Activated T-cell treated with anti-CD3 and anti-CD28 coated beads, Interleukin-2, amount 50 U/mL, for 72 hours (primary cell): ENCODE measurements at places on chromosomes 1 and 21. TPM values are rescaled to one million over a fixed set of nuclear protein-coding genes. Genes with fewer than 3 reads are reported as not detected.

The TCEA3 gene
- 6.1 TPM for total RNA-seq

The GREM2 gene
- total RNA-seq, result not detected

The UBE2J2 gene
- total RNA-seq, result 63.5 TPM

The KLHDC9 gene
- 7.1 TPM for total RNA-seq

The KRTAP19-1 gene
- not detected for total RNA-seq

The NKAIN1 gene
- not detected for total RNA-seq

GRCh38 chr1:185110145-185110544, 46.6 kb downstream of the TRMT1L start:
- no peak overlapping the region for H3K4me3 ChIP-seq
- no peak for DNase-seq
- H3K36me3 ChIP-seq, result peaks cover 9% of the 10 kb centered on the region
- no peaks in the 10 kb centered on the region for H3K27me3 ChIP-seq
- H3K27ac ChIP-seq, result no peak overlapping the region

DNA sequence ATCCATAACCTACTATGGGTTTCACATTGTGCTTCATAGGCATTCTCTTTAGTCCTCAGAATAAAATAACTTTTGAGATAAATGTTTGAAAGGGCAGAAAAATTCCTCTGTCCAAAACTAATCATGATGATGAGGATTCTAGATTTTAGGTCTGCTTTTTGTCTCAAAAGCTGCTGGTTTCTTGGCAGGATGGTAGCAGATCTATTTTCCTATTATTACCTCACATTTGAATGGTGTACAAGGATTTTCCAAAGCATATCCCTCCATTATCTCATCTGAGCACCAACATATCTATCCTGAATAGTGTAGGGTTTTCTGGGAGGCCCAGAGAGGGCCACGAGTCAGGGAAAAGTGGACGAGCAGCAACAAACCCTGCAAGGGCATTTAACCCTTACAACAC, 201.9 kb downstream of the PLPP3 start:
- no peak overlapping the region for H3K4me3 ChIP-seq
- H3K27me3 ChIP-seq, result no peaks in the 10 kb centered on the region
- DNase-seq, result no peak

- no peak for DNase-seq
- peaks cover 34% of the 10 kb centered on the region for H3K27me3 ChIP-seq
- H3K4me1 ChIP-seq, result no peaks in the 10 kb centered on the region
- no peaks in the 10 kb centered on the region for H3K36me3 ChIP-seq
- no peak overlapping the region for H3K4me3 ChIP-seq
- no peak overlapping the region for H3K27ac ChIP-seq
Measured at GRCh38 chr1:16882986-16883385, 12.8 kb upstream of the RNU1-2 start.

DNA sequence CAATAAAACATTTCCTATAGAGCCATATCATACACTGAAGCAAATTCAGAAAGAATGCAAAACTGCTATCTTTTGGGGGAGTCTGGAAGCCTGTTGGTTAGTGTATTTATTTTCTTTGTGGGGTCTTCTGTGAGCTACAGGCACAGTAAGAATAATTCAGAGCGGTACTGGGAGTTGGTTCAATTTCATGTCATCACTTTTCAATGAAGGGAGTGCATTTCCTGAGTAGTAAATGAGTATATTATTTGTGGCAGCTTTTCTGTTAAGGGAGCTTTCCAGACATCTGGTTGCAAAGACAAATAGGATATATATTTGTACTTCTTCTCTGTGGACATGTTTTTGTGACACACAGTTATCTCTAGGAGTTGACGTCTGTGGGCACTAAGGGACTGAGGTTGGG, 130.6 kb downstream of the HUNK start:
- no peaks in the 10 kb centered on the region for H3K36me3 ChIP-seq
- H3K4me3 ChIP-seq, result no peak overlapping the region
- no peaks in the 10 kb centered on the region for H3K27me3 ChIP-seq
- H3K4me1 ChIP-seq, result no peaks in the 10 kb centered on the region
- H3K27ac ChIP-seq, result no peak overlapping the region
- DNase-seq, result no peak

- peaks cover 39% of the 10 kb centered on the region for H3K4me1 ChIP-seq
- DNase-seq, result no peak
- peaks cover 3% of the 10 kb centered on the region for H3K36me3 ChIP-seq
- no peak overlapping the region for H3K4me3 ChIP-seq
- no peaks in the 10 kb centered on the region for H3K27me3 ChIP-seq
- no peak overlapping the region for H3K27ac ChIP-seq
Measured at GRCh38 chr1:201009962-201010645, 13.4 kb downstream of the KIF21B start.

- no peak for DNase-seq
- H3K27me3 ChIP-seq, result peaks cover 24% of the 10 kb centered on the region
- H3K36me3 ChIP-seq, result no peaks in the 10 kb centered on the region
Measured at GRCh38 chr1:209409780-209410179, 173.7 kb upstream of the CAMK1G start.

GRCh38 chr1:156963621-156964020, 43.2 kb downstream of the LRRC71 start:
- H3K27ac ChIP-seq, result peak overlapping the region; percentile 11
- peaks cover 33% of the 10 kb centered on the region for H3K4me1 ChIP-seq
- no peaks in the 10 kb centered on the region for H3K36me3 ChIP-seq
- H3K4me3 ChIP-seq, result peak overlapping the region; percentile 66

DNA sequence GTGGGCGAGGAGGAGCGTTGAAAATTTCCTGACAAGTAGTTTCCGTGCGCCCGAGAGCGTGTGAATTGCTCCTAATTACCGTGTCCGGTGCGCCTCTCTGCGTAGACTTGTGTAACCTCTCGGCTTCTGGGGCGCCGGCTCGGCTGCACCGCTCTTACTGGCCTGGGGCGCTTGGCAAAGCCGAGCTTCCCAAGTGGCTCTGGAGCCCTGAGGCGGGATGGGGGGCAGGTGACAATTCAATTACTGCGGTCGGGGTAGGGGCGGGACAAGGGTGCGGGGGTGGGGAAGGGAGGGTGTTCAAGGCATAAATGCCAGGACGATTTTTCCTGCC, 392 bp upstream of the DMRTA2 start:
- peaks cover 81% of the 10 kb centered on the region for H3K27me3 ChIP-seq
- H3K4me3 ChIP-seq, result peak overlapping the region; percentile 93
- no peak overlapping the region for H3K27ac ChIP-seq
- peaks cover 6% of the 10 kb centered on the region for H3K36me3 ChIP-seq

DNA sequence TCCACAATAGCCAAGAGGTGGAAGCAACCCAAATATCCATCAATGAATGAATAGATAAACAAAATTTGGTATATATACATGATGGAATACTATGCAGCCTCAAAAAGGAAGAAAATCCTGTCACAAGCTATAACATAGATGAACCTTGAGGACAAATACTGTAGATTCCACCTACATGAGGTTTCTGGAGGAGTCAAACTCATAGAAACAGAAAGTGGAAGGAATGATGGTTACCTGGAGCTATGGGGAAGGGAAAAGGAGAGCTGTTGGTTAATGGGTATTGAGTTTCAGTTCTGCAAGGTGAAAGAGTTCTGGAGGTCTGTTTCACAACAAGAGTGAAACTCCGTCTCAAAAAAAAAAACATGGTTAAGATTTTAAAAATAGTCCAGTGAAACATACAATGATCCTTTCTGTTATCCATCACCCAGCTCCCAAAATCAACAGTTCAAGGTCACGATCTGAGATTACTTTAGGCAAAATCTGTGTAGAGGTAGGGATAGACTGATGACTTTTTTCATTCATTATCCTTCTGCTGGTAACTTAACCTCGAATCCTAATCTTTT, 80.8 kb upstream of the HNRNPU start:
- no peak overlapping the region for H3K27ac ChIP-seq
- H3K4me3 ChIP-seq, result no peak overlapping the region
- no peaks in the 10 kb centered on the region for H3K36me3 ChIP-seq
- H3K4me1 ChIP-seq, result no peaks in the 10 kb centered on the region

DNA sequence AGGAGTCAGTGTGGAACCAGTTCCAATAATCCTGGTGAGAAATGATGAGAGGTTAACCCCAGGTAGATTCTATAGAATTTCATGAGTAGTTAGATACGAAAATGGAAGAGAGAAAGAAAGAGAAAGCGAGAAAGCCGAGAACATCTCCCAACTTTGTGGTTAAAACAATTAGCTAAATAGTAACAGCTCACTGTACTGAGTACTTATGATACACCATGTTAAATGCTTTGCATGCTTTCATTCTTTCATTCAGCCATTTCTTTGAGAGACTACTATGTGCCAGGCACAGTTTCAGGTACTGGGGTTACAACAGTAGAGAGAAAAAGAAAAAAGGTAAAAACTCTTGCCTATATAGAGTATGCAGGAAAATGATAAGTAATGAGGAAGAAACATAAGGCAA, 109.7 kb upstream of the SYT6 start:
- no peak overlapping the region for H3K4me3 ChIP-seq
- H3K4me1 ChIP-seq, result no peaks in the 10 kb centered on the region
- no peak for DNase-seq
- no peak overlapping the region for H3K27ac ChIP-seq
- peaks cover 6% of the 10 kb centered on the region for H3K27me3 ChIP-seq

DNA sequence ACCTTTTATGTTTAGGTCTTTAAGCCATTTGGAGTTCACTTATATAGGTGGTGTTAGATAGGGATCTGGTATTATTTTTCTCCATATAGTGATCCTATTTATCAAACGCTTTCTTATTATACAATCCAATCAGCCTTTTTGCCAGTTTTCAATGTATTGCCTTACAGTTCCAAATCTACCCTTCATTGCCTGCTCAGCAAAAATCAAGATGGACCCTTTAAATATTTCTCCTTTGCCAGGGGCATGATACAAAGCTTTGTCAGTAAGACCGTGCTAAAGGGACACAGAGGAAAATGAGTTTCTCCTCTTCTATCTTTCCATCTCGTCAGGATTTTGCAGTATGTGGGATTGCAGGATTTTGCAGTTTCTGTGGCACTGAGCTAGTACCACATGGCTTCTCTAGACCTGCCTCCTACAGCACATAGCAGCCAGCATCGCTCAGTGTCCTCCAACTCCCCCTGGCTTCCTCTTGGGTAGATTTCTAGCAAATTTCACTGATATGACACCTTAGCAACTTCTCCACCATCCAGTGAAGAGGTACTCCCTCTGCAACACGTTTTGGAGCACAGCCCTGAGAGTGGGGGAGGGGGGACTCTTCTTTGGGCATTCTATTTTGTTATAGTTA, 22.5 kb upstream of the CAP1 start:
- H3K27ac ChIP-seq, result no peak overlapping the region
- H3K4me3 ChIP-seq, result no peak overlapping the region
- no peak for DNase-seq

DNA sequence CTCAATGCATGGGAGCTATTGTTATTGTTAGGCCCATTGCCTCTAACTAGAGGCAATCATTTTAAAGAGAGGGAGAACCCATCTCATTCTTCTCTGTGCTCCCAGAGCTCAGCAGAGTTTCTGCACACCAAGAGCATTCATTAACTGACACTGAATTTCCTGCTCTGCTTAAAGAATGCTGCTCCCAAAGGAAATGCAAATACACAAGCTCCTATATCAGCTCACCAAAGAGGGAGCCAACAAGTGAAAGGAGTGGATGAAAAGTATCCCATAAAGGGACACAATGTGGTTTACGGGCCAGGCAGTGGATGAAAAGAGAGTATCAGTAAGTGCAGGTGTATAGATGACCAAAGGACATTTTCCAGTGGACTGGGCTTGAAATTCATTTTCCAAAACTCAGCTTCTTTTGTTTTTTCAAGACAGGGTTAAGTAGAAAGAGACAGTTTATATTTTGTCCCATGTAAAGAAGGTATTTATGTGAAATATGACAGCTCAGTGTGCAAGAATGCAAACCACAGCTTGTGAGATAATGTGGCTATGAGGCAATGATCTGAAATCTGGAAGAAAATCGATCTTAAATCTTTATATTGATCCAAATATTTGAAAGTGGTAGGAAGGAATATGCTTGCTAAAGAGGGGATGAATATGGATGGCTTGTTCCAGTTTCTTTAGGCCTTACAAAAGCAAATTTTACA, 207.7 kb upstream of the CAMK1G start:
- peaks cover 9% of the 10 kb centered on the region for H3K27me3 ChIP-seq
- DNase-seq, result no peak
- H3K4me1 ChIP-seq, result no peaks in the 10 kb centered on the region
- H3K4me3 ChIP-seq, result no peak overlapping the region
- no peaks in the 10 kb centered on the region for H3K36me3 ChIP-seq
- no peak overlapping the region for H3K27ac ChIP-seq

- DNase-seq, result peak; percentile 58
- peaks cover 1% of the 10 kb centered on the region for H3K36me3 ChIP-seq
- no peak overlapping the region for H3K27ac ChIP-seq
- H3K27me3 ChIP-seq, result no peaks in the 10 kb centered on the region
Measured at GRCh38 chr1:12600880-12601633, 17.0 kb downstream of the DHRS3 start.

DNA sequence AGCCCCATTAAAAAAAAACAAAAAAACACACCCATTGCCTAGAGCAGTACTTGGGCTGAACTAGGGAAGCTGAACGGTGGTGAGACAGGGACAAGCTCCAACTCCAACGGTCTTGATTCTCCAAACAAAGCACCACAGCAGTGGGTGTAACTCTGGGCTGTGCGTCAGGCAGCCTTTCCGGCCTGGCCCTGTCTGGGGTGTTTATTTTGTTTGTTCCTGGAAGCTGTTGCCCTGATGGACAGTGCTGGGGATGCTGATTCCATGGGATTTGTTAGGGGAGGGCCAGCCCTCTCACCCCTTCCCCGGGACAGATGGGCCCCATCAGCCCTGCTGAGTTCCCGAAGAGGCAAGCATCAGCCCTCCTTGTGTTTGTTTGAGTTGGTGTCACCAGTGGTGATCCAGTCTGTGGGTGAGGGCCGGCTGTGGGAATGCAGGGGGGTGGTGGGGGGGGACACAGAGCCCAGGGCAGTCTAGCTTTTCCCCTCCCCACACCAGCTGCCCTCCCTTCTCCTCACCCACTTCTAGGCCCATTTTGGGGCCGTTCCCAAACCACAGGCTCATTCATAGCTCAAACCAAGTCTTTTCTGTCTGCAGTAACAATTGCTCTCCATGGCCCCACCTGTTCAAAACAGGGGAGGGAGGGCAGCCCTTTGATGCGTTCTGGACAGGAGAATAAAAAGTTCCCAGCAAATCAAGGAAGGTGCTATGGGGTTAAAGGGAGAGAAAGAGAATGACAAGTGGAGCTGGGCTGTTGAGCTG, 4.5 kb downstream of the WNT2B start:
- H3K27ac ChIP-seq, result no peak overlapping the region
- H3K36me3 ChIP-seq, result no peaks in the 10 kb centered on the region

DNA sequence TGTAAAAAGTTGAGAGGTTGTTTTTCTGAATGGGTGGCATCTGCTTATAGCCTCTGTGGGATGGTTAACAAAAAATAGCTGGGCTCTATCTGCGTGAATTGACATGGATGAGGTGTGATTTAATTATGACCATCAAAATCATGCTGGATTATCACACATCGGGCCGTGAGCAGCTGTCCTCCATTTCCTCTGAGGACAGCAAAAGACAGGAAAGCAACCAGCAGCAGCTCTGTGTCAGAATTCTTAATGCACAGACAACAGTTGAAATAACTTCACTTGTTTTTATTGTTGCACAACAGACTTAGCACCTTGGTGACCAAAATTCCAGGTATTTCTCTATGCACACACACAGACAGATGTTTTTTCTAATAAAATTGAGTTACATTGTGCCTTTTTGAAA, 54.5 kb upstream of the LAPTM5 start:
- H3K4me3 ChIP-seq, result no peak overlapping the region
- DNase-seq, result no peak
- H3K36me3 ChIP-seq, result no peaks in the 10 kb centered on the region
- H3K27ac ChIP-seq, result no peak overlapping the region
- peaks cover 40% of the 10 kb centered on the region for H3K27me3 ChIP-seq
- H3K4me1 ChIP-seq, result no peaks in the 10 kb centered on the region

- no peak for DNase-seq
- H3K27ac ChIP-seq, result no peak overlapping the region
- H3K27me3 ChIP-seq, result no peaks in the 10 kb centered on the region
- H3K36me3 ChIP-seq, result no peaks in the 10 kb centered on the region
Measured at GRCh38 chr1:51280321-51280978, 44.4 kb downstream of the RNF11 start.
